ENCODE measurements at places on chromosomes 16 and 17. TPM values are rescaled to one million over a fixed set of nuclear protein-coding genes. Genes with fewer than 3 reads are reported as not detected.

DNA sequence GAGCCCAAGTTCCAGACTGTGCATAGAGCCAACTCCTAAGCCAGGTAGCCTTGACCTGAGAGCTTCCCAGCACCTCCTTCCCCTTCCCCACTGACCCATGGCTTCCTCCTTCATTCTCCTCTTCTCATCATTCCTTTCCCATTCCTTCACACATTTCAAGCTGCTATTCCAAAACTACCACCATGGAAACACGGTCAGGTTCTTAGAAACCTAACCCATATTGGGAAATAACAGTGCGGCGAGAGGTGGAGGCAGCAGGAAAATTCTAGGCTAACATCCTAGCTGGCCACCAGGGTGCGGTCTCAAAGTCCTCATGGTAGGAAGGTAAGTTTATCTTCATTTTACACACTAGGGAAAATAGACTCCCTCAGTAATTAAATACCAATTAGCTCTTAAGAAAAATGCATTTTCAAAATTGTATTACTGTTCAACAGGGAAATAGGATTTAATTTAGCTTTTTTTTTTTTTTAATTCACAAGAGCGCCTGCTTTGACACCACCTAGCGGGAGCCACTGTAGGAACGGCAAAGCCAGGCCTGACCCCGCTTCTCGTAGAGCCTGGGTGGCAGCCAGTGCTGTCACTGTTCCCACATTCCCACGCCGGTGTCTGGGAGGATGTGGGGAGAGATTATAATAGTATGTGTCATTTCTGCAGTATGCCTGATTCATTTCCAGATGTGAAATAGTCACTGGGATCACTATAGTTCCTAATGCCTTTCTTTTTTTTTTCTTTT, 14.0 kb upstream of the SPHK1 start:
- DNase-seq: no peak

- no peak for DNase-seq
Observed at GRCh38 chr17:951325-952132, 28.0 kb downstream of the NXN start.

DNA sequence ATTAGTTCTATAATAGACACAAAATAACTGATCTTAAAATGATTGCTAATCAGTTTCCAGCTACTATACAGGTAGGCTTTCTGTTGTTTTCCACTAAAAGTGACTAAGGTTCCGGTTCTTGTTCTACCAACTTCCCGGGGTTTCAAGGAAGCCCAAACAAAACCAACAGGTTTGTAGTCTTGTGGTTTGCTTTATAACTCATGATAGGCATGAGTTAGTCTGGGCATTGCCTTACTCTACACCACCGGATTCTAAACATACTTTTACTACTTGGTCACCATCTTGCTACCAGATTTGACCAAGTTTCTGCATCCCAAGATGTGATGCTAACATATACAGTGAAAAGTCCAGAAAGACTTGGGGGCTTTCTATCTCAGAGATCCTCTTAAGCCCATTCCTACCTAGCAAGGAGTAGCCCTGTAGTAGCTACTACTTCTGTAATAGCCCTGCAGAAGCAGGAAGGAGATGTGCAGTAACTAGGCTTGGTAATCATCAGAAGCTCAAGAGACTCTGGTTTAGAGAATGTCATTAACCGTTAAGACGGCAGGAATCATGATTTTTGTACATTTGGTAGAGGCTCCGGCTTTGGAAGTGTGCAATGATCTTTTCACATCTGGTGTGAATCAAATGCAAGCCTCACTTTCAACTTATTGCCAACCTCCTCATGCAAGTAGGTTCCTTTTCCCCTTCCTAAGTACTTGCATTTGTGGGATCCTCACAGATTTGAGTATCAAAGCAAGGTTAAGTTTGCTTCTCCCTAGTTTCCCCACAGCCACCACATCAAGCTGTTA, 1.6 kb downstream of the FAM117A start:
- DNase-seq: no peak

GRCh38 chr16:89009343-89010209, 32.6 kb upstream of the CBFA2T3 start:
- peak; percentile 64 for DNase-seq

- no peak for DNase-seq
Observed at GRCh38 chr17:57463103-57463885, 207.0 kb downstream of the MSI2 start.

DNA sequence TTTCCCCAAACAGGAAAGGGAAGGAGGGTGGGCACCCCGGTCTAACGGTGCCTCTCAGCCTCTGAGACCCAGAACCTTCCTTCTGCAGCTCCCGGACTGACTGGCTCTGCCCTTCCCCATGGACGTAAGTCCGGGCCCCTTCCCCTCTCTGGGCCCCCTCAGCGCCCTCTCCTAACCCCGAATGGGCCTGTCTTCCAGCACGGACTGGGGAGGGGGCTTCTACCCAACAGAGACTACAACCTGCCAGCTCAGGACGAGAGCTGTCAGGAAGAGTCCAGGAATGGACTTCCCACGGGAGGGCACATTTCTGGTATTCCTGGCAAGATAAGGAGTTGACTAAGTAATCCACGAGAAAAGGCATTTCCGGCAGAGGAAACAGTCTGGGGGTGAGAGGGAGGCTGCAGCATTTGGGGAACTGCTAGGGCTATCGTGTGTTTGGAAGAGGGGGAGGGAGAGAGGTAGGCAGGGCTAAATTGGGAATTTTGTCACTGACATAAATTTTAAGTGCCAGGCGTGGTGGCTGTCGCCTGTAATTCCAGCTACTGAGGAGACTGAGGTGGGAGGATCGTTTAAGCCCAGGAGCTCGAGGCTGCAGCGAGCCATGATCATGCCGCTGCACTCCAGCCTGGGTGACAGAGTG, 12.1 kb upstream of the ALDOA start:
- DNase-seq: no peak

GRCh38 chr17:68195667-68196393, 52.0 kb upstream of the AMZ2 start:
- DNase-seq: no peak

DNA sequence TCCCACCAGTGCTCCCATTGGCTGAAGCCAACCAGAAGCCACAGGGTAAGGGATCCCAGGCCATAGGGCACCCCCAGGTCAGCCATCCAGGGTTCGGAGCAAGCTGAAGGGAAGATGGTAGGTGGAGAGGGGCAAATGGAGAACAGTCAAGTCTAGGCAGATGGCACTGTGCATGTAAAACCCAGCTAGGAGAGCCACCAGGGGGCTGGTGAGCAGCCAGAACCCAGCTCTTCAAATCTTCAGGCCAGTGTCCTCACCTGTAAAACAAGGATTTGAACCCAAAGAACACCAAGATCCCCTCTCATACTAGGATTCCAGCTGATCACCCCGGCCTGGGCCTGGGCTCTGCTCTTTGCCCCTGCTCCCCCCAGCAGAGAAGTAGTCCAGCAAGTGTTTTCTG, 43.5 kb downstream of the GINS3 start:
- DNase-seq: no peak

DNA sequence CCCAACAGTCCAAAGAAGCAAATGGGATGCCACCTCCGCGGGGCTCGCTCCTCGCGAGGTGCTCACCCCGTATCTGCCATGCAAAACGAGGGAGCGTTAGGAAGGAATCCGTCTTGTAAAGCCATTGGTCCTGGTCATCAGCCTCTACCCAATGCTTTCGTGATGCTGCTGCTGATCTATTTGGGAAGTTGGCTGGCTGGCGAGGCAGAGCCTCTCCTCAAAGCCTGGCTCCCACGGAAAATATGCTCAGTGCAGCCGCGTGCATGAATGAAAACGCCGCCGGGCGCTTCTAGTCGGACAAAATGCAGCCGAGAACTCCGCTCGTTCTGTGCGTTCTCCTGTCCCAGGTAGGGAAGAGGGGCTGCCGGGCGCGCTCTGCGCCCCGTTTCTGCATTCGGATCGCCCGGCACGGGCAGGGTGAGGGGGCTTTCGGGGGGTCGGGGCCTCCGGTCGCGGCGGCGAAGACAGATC, at the start of gene CDH13:
CDH13 (plus strand) TSS at position 179 of the 471 bp plus-strand sequence.
- no peak for DNase-seq

GRCh38 chr16:66911801-66912200, 6.9 kb downstream of the CDH16 start:
- DNase-seq: no peak

DNA sequence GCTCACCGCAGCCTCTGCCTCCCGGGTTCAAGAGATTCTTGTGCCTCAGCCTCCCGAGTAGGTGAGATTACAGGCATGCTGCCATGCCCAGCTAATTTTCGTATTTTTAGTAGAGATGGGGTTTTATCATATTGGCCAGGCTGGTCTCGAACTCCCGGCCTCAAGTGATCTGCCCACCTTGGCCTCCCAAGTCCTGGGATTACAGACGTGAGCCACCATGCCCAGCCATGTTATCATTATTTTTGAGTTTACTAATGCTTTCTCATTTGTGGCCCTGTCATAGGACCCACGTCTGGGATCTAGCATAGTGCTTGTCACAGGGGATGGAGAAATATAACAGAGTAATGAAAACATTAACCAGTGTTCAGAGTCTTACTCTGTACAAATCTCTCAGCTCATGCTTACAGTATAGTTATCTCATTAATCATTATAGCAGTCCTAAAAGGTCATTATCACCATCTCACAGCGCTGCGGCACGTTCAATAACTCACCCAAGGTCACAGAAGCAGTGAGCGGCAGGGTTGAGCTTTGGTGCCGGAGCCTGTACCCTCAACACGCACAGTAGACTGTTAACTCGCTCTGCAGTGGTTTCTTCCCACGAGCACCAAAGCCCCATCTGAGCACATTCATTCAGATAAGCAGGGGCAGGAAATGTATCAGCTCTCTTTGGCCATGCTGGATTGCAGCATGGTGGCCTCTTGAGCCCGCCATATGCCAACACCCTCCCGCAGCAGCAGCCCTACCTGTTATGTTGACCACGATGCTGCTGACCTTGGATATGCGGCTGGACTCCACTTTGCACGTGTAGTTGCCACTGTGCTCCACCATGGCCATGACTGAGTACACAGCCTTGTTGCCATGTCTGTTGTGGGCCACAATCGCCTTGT, 21.4 kb downstream of the PECAM1 start:
- peak; percentile 32 for DNase-seq

- peak; percentile 40 for DNase-seq
Observed at GRCh38 chr17:43822570-43823190, 10.3 kb downstream of the MPP3 start.

- DNase-seq: no peak
Observed at GRCh38 chr16:85562093-85562786, 50.9 kb upstream of the GSE1 start.

DNA sequence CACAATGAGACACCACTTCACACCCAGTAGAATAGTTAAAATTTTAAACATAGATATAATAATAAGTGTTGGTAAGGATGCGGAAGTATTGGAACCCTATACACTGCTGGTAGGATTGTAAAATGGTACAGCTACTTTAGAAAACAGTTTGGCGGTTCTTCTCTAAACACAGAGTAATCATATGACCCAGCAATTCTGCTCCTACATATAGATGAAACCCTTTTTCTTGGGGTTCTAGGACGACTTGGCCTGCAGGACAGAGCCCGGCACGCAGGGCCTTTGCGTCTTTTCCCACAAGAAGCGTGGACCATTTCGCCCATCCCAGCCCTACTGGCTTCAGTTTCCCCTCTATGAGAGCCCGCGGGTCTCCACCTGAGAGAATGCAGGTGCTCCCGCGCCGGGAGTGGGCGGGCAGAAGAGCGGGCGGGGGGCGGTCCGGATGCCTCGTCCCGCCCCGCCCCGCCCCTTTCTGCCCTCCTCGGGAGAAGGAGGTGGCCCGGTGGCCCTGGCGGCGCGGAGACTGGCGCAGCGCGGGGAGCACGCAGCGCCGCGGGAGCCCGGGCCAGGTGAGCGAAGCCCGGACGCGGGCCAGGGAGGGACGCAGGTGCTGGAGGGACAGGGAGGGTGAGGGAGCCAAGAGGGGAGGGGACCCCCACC, at the start of gene SDR42E2:
SDR42E2 (plus strand) TSS at position 508 of the 657 bp plus-strand sequence. CDS start 3,077 bp downstream, outside the sequence.
- peak; percentile 72 for DNase-seq

GRCh38 chr16:72137380-72138063, 34.4 kb downstream of the PMFBP1 start:
- peak; percentile 44 for DNase-seq

DNA sequence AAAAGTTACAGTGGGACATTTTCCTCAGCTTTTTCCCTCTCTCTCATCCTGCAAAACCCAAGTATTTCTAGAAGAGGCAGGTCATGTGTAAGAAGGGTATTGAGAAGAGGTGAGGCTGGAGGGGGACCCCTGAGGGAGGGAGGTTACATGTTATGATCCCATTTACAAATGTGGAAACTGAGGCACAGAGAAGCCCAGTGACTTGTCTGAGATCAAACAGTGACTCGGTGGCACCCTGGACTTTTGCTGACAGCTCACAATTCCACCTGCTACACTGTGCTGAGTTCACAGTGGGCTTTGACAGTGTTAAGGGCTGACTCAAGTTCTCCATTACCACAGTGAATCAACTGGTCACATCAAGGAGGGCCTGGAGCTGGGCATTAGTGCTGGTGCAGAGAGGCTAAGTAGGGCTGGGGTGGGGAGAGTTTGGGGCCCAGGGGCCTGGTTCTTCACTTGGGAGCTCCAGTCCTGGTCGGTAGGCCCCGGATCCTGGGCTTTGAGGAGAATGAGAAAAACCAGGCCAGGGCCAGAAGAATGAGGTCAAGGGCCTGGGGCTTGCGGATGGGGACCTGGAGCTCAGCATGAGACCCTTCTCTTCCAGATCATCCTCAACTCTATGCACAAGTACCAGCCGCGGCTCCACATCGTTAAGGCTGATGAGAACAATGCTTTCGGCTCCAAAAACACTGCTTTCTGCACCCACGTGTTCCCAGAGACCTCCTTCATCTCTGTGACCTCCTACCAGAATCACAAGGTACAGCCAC, 26.0 kb downstream of the TBX4 start:
- DNase-seq: peak; percentile 30

- DNase-seq: no peak
Observed at GRCh38 chr16:71453036-71453435, 9.0 kb downstream of the ZNF23 start.

- DNase-seq: peak; percentile 100
Observed at GRCh38 chr16:19067349-19068236, at the start of gene COQ7. Gene COQ7 (plus strand): TSS chr16:19067614. CDS start chr16:19067665, 51 bp downstream.

DNA sequence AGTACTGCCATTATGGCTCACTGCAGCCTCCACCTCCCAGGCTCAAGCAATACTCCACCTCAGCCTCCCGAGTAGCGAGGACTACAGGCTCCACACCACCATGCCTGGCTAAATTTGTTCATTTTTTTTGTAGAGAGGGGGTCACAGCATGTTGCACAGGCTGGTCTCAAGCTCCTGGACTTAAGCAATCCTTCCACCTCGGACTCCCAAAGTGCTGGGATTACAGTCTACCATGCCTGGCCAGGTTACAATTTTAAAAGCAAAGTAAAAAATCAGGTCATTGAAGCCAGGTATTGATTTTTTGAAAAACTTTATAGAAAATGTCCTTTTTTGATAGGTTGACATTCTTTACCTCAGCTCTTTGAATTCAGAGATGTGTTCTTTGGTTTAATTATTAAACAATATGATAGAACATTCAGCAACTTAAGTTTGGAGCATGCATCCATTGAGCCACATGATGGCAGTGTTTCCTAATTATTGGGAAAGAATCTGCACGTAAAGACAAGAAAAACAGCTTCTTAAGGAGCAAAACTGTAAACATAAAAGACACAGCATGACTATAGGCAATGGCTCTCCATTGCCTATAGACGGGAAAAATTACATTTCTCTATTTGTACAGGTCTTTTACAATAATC, 1.7 kb upstream of the SLC16A11 start:
- no peak for DNase-seq

ZNF624 gene
- 5.6 TPM for total RNA-seq

ST6GALNAC1 gene
- 14.1 TPM for total RNA-seq

GFAP gene
- not detected for total RNA-seq

SMPD3 gene
- 5.6 TPM for total RNA-seq

GNPTG gene
- 82.9 TPM for total RNA-seq

OR1F1 gene
- total RNA-seq: not detected

TOX3 gene
- 3.7 TPM for total RNA-seq

MYH2 gene
- total RNA-seq: 1.0 TPM

TM4SF5 gene
- not detected for total RNA-seq

MYH4 gene
- total RNA-seq: not detected

TOM1L2 gene
- total RNA-seq: 76.7 TPM

PRR29 gene
- 0.43 TPM for total RNA-seq

VAT1L gene
- 0.32 TPM for total RNA-seq

SDR42E1 gene
- total RNA-seq: 6.5 TPM
